ENCODE measurements at places on chromosomes 4 and X. TPM values are rescaled to one million over a fixed set of nuclear protein-coding genes. Genes with fewer than 3 reads are reported as not detected.

Gene MAGEB10
- not detected for total RNA-seq

Gene CENPE
- 14.4 TPM for total RNA-seq

Gene UNC5C
- total RNA-seq = 0.58 TPM

Gene ARSJ
- total RNA-seq = 24.5 TPM

Gene SLITRK4
- total RNA-seq = not detected

Gene ADRA2C
- total RNA-seq = 71.2 TPM

Gene ARX
- total RNA-seq = not detected

Gene FGF13
- total RNA-seq = not detected

Gene CCDC110
- 0.71 TPM for total RNA-seq

Gene CFI
- total RNA-seq = 20.2 TPM

Gene MAGEA1
- not detected for total RNA-seq
